ENCODE measurements at places on chromosomes 1 and 21.

GRCh38 chr21:26842974-26843932, 2.0 kb downstream of the ADAMTS1 start:
- DNase-seq = peak; percentile 88

DNA sequence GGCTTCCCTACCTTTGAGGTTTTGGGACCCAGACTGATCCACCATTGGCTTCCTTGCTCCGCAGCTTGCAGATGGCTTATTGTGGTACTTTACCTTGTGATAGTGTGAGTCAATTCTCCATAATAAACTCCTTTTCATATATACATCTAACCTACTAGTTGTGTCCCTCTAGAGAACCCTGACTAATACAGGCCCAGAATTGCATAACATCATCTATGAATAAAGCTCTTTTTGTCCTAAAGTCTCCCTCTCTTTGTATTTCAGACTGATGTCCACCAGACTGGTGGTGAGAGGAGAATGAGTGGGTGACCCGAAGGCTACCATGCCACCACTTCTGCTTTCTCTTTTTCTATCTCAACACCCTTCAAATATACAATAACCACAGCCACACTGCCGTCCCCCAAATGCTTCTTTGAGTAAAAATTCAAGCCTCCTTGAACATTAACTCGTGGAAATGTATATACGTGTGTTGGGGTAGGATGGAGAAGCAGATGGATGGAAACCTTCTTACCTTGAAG, 265.7 kb downstream of the PTBP2 start:
- DNase-seq = no peak

DNA sequence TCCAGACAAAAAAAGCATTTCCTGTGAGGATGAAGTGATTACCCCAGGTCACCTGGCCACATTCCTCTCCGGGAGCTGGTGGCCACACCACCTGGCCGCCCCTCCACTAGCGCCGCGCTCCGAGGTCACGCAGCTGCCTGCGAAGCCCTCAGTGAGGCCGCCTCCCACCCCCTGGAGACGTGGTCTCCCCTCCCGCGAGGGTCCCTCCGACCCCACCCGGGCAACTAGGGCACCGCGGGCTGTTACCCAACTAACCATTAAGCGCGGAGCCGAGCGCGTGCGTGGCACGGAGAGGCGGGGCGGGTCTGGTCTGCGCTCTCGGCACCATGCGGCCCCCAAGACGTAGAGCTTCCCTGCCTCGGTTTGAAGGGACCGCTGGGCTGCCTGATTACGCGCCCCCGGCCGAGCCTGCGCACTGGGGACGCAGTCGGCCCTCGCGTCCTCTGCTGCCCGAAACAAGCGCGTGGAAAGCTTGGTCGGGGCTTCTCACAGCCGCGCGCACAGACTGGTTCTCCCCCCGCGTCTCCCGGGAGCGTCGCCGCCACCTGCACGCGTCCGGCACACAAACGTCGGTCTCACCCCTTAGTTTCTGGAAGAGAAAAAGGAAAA, 106.5 kb downstream of the SLC16A1 start:
- peak; percentile 56 for DNase-seq

- no peak for DNase-seq
Observed at GRCh38 chr1:45545553-45546310, 4.9 kb upstream of the AKR1A1 start.

- DNase-seq = no peak
Observed at GRCh38 chr1:210001751-210002150, 63.7 kb downstream of the SYT14 start.

DNA sequence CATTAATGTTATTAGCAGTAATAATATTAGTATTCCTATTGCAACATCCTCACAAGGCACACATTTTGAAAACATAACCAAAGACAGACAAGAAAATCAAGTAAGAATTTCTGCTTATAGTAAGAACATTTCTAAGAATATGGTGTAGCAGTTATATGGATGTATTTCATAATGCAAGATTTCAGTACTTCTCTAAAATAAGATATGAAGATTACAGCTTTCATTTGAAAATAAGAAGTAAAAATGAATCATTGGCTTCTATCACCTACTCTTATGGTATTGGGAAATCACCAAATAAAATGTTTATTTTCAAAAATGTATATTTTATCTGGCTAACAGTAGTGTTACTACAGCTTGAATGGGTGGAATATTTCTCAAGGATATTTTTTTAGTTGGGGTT, 103.8 kb upstream of the USP25 start:
- no peak for DNase-seq

DNA sequence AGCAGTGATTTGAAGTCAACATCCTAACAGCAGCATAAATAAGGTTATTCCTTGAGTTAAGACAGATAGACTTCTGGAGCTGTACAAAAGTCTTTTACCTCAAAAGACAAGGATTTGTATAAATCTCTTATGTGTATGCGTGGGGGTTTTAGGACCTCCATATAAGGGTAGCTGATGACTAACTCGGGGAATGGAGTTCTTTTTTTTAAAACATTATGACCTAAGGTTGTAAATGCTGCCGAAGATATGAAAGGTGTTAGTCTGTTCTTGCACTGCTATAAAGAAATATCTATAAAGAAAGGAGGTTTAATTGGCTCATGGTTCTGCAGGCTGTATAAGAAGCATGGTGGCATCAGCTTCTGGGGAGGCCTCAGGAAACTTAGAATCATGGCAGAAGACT, 90.4 kb downstream of the EPB41 start:
- no peak for DNase-seq
